ENCODE measurements at places on chromosomes 4 and X. TPM values are rescaled to one million over a fixed set of nuclear protein-coding genes. Genes with fewer than 3 reads are reported as not detected.

Gene GYG2
- total RNA-seq, result 0.72 TPM

Gene SSX4
- not detected for total RNA-seq

Gene CTAG1A
- total RNA-seq, result not detected

Gene LANCL3
- 0.39 TPM for total RNA-seq

Gene ARMCX2
- 41.0 TPM for total RNA-seq

Gene RAP1GDS1
- 25.3 TPM for total RNA-seq

Gene IL1RAPL1
- 2.9 TPM for total RNA-seq

Gene BEX5
- total RNA-seq, result 1.5 TPM

Gene MAGEE1
- 2.8 TPM for total RNA-seq

Gene F8A1
- total RNA-seq, result 27.0 TPM

Gene POLN
- total RNA-seq, result 0.52 TPM

Gene SETD7
- 58.0 TPM for total RNA-seq

Gene CEP135
- total RNA-seq, result 3.0 TPM

Gene GAGE1
- not detected for total RNA-seq

Gene PRKX
- total RNA-seq, result 5.1 TPM

Gene TRIML2
- not detected for total RNA-seq

Gene PALLD
- total RNA-seq, result 1,093 TPM

Gene GJB1
- not detected for total RNA-seq

Gene SUPT20HL1
- total RNA-seq, result not detected

Measured in heart left ventricle (tissue), 16 donors.